ENCODE measurements at places on chromosomes 7 and 10.

DNA sequence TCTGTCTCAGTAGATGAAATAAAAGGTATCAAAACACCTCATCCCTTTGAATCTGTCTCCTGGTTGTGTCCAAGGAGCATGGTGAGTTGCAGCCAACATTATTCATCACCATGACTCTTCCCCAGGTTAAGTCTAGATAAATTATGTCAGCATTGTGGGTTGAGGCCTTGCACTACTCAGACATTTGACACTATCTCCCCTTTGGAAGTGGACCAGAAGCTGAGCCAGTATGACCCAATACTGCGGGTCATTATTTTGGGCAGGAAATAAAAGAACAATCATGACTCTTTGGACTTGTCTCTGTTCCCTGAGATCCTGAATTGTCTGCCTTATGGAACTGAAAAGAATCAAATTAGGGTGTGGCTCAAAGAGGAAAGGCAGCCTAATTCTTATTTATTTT, 168.2 kb upstream of the FAM171A1 start:
- H3K27me3 ChIP-seq, result no peaks in the 10 kb centered on the region
- DNase-seq, result no peak
- no peak overlapping the region for H3K4me3 ChIP-seq
- H3K27ac ChIP-seq, result no peak overlapping the region
- no peaks in the 10 kb centered on the region for H3K4me1 ChIP-seq

DNA sequence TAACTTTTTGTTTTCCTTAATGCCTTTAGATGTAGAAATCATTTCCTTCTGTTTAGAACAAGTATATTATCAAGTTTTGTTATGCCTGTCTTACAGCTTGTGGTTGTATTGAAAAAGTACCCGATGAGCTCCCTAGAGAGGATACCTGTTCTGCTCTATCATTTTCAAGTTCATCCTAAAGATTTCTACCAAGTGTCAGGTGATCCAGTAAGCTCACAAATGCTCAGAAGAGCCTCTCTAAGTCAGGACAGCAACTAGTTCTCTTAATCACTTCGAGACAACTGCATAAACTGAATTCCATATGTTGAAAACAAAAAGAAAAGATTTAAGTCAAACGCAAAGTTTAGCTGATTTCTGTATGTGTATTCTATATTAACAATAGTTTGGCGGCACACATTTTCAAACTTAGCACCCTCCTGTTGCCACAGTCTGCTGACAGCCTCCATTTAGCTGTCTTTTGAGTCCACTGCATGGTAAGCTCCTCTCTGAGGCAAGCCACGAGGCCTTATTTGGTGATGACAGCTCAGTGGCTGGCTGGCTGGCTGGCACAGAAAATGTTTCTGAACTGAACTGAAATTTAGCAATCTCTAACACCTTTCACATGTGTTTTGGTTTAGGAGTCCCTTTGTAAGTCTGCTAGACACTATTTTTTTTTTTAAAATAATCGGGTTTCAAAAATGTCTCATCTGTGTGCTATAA, 59.4 kb downstream of the SEMA3C start:
- H3K27me3 ChIP-seq, result no peaks in the 10 kb centered on the region
- H3K4me1 ChIP-seq, result no peaks in the 10 kb centered on the region
- no peak overlapping the region for H3K27ac ChIP-seq
- H3K36me3 ChIP-seq, result no peaks in the 10 kb centered on the region
- H3K4me3 ChIP-seq, result no peak overlapping the region

DNA sequence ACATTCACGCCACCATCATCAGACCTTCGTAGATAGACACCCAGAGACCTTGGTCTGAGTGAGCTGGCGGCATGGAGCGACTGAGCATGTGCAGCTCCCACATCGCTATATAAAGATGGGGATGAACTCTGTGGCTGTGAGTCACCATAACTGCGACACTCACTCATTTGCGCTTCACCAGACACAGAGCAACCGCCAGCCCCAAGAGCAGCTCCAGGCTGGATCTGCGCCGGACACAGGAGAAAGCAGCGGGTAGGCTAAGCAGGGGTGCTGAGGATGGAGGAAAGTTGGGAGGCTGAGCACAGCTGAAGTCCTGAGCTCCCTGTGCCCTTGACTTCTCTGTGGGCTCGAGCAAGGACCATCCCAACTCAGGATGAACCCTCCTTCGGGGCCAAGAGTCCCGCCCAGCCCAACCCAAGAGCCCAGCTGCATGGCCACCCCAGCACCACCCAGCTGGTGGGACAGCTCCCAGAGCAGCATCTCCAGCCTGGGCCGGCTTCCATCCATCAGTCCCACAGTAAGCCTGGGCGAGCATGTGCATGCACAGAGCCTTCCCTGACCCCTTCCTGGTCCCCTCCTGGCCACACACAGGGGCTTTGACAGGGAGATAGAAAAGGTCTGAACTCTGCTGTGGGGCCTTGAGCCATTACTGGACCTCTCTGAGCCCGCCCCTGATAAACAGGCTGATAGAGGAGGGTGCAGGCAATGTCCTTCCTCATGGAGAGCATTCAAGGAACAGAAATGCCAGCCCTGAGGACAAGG, at the start of gene OPN4:
Gene OPN4 (plus strand): TSS at position 137 of the 762 bp plus-strand sequence. CDS start 237 bp downstream, at position 374.
- no peak for DNase-seq
- H3K36me3 ChIP-seq, result no peaks in the 10 kb centered on the region
- no peaks in the 10 kb centered on the region for H3K4me1 ChIP-seq

DNA sequence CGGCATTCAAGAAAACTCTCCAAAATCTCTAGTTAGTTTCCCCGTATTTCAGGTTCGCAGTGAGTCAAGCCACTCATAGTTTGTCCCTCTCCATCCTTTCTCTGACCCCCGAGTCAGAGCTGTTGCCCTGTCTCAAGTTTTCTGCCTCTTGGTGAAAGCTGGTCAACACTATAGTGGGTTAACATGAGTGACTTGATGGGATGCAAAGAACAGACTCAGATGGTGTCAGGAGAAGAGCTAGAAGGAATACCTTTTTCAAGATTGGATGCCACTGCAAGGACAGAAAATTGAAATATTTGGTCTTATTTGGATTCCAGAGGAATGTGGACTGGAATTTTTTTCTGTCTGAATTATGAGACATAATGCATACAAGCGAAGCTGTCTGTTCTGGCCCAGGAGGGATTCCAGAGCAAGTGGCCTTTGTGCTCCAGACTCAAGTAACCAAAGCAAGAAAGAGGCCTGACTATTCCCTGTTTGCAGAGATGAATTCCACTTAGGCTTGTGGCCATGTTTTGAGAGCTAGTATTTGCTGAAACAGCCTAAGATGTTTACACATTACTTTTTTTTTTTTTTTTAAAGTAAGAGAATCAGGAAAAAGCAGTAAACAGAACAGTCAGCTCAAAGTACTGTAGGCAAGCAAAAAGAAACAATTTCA, 67.4 kb downstream of the VWC2 start:
- DNase-seq, result no peak
- no peak overlapping the region for H3K4me3 ChIP-seq
- no peaks in the 10 kb centered on the region for H3K36me3 ChIP-seq
- no peaks in the 10 kb centered on the region for H3K4me1 ChIP-seq
- no peak overlapping the region for H3K27ac ChIP-seq
- H3K27me3 ChIP-seq, result no peaks in the 10 kb centered on the region

- no peaks in the 10 kb centered on the region for H3K27me3 ChIP-seq
- H3K36me3 ChIP-seq, result no peaks in the 10 kb centered on the region
- H3K27ac ChIP-seq, result no peak overlapping the region
- no peaks in the 10 kb centered on the region for H3K4me1 ChIP-seq
- no peak for DNase-seq
- H3K4me3 ChIP-seq, result no peak overlapping the region
Measured at GRCh38 chr10:105073999-105074398, 432.9 kb downstream of the SORCS3 start.

DNA sequence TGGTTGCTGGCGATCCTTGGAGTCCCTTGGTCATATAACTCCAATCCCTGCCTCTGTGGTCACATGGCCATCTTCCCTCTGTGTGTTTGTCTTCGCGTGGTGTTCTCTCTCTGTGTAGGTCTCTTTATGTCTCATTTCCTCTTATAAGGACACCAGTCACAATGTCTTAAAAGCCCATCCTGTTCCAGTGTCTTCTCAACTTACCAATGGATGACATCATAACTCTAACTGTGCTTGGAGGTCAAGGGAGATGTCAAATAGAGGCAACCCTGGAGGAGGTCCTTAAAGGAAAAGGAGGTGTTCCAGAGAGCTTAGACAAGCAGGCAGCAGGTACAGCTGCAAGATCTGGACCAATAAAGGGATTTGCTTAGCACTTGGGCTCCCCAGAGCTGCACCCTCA, 143.0 kb downstream of the BUB3 start:
- no peak for DNase-seq
- H3K36me3 ChIP-seq, result no peaks in the 10 kb centered on the region
- H3K4me1 ChIP-seq, result no peaks in the 10 kb centered on the region
- no peak overlapping the region for H3K4me3 ChIP-seq
- no peak overlapping the region for H3K27ac ChIP-seq

DNA sequence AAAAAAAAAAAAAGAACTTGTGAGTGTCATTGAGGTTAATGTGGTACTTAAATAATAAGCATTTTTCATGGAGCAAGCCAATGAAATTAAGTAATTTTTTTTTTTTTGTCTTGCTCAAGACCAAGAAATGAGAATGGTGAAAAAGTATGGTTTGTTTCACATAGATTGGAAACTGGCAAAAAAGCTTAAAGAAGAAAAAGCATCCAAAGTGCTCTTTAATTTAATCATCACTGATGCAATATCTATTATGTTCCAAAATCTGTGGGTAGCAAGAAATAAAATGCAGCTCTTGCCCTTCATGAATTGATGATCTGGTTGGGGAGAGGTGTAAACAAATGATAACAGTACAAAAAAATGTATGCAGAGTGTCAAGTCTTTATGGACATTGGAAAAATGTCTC, 980.6 kb downstream of the REEP3 start:
- no peaks in the 10 kb centered on the region for H3K27me3 ChIP-seq
- H3K36me3 ChIP-seq, result no peaks in the 10 kb centered on the region
- H3K4me3 ChIP-seq, result no peak overlapping the region

GRCh38 chr10:130994845-130995244, 316.7 kb downstream of the TCERG1L start:
- no peak overlapping the region for H3K4me3 ChIP-seq
- no peak overlapping the region for H3K27ac ChIP-seq
- no peak for DNase-seq
- no peaks in the 10 kb centered on the region for H3K36me3 ChIP-seq
- H3K4me1 ChIP-seq, result no peaks in the 10 kb centered on the region

GRCh38 chr7:104358446-104359132, 30.2 kb downstream of the LHFPL3 start:
- H3K36me3 ChIP-seq, result no peaks in the 10 kb centered on the region
- no peaks in the 10 kb centered on the region for H3K27me3 ChIP-seq
- no peaks in the 10 kb centered on the region for H3K4me1 ChIP-seq
- H3K4me3 ChIP-seq, result no peak overlapping the region
- no peak for DNase-seq

DNA sequence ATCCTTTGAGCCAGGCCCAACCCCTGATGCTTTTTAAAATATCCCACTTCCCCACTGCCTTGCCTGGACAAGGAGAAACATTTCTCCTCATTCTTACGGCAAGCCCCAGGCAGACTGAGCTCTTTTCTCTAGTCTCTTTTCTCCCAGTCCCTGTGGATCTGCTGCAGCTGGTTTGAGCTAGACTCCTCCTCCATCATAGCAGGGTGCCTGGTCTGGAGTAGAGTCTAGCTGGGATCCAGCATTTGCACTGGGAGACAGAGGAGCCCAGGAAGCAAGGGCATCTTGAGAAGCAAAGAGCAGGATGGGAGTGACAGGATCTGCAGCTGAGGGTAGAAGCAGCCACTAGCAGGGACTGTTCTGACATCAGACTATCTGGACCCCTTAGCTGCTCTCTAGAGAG, 562.3 kb upstream of the COBL start:
- no peaks in the 10 kb centered on the region for H3K27me3 ChIP-seq
- no peaks in the 10 kb centered on the region for H3K36me3 ChIP-seq
- no peak overlapping the region for H3K27ac ChIP-seq
- no peak overlapping the region for H3K4me3 ChIP-seq
- H3K4me1 ChIP-seq, result no peaks in the 10 kb centered on the region
- no peak for DNase-seq

DNA sequence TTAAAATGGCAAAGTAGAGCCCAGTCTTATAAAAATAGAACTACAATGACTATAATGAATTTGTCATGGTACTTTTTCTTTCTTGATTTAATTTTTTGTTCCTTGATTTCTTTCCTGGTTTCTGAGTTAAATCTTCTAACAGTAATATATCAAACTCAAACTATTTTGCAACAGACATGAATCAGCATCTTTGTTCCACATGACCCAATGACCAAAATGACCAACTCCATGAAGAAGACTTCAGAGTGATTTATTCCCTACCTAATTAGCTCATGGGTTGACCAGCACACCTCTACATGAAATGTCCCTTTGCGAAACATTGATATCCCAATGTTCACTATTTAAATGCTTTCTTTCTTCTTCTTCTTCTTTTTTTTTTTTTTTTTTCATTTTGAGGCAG, 30.9 kb downstream of the NMT2 start:
- H3K36me3 ChIP-seq, result peaks cover 35% of the 10 kb centered on the region
- no peak overlapping the region for H3K4me3 ChIP-seq
- no peak for DNase-seq
- no peak overlapping the region for H3K27ac ChIP-seq
- H3K4me1 ChIP-seq, result peaks cover 14% of the 10 kb centered on the region

GRCh38 chr10:317271-317769, 182.1 kb downstream of the ZMYND11 start:
- H3K4me1 ChIP-seq, result peaks cover 8% of the 10 kb centered on the region
- no peaks in the 10 kb centered on the region for H3K36me3 ChIP-seq
- no peak for DNase-seq

DNA sequence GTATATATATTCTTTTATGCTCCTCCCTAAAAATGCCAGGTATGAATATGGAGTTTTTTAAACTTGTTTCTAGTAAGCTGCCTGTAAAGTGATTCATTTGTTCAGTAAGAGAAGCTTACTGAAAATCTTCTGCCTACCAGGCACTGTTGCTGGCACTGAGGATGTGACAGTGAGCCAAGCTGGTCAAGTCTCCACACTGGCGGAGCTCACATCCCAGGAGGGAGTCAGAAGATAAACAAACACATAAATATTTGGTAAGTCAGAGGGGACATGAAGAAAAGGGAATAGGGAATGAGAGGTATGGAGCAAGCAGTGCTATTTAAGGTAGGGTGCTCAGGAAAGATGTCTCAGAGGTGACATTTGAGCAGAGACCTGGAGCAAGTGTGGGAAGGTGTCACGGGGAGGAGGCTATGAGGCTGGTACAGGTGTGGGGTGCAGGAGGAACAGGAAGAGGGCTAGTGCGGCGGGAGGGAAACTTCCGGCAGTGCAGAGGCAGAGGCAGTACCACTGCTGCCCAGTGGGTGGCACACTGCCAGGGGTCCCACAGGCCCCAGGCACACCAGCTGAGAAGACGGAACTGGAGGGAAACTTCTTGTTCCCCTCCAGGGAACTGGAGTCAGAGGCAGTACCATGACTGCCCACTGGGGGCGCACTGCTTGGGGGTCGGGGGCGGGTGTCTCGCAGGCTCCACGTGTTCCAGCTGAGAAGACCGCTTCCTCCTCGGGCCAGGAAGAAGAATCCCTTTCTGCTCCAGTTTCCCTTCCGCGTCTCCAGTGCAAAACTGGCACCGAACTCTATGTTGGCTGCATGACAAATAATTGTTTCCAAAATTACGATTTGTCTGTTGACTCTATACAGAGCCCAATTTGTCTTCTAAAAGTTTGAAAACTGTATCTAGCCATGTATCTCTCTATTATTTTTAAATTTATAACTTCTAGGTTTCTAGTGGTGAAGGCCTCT, 161.0 kb downstream of the TEX36 start:
- no peak overlapping the region for H3K27ac ChIP-seq
- H3K27me3 ChIP-seq, result no peaks in the 10 kb centered on the region
- DNase-seq, result no peak
- no peaks in the 10 kb centered on the region for H3K36me3 ChIP-seq

All from CD8-positive, alpha-beta memory T cell (primary cell).